Breast epithelium (tissue), 4 donors: ENCODE measurements at places on chromosomes 2 and 18. TPM values are rescaled to one million over a fixed set of nuclear protein-coding genes. Genes with fewer than 3 reads are reported as not detected.

DNA sequence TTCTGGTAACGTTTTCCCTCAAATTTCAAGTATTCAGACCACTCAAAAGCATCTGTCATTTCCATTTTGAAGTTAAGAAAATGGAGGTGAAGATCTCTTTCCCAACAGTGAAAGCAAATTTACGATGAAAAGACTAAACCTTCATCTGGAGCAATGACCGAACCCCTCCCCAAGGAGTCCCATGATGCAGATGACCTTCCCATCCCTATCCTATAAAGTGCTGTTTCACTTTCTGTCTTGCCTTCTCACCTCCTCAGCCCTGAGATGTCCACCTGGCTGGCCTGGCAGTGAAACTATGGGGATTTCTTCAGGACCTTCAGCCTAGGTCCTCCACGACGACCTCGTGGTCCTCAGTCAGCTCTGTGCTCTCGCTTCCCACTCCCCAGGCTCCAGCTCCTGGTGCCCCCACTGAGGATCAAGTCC, 925 bp upstream of the NPC1 start:
- H3K27me3 ChIP-seq: no peaks in the 10 kb centered on the region
- no peaks in the 10 kb centered on the region for H3K4me1 ChIP-seq
- H3K27ac ChIP-seq: peak overlapping the region; percentile 100
- H3K36me3 ChIP-seq: no peaks in the 10 kb centered on the region
- peak overlapping the region; percentile 91 for H3K4me3 ChIP-seq

DNA sequence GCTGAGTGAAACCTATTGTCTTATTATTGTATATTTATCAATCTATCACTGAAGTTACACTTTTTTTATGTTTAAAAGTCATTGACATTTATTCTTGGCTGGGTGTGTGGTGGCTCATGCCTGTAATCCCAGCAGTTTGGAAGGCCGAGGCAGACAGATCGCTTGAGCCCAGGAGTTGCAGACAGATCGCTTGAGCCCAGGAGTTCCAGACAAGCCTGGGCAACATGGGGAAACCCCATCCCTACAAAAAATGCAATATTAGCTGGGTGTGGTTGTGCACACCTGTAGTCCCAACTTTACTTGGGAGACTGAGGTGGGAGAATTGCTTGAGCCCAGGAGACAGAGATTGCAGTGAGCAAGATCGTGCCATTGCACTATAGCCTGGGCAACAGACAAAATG, 97.8 kb downstream of the EPC2 start:
- no peaks in the 10 kb centered on the region for H3K4me1 ChIP-seq
- no peak for DNase-seq
- H3K4me3 ChIP-seq: no peak overlapping the region
- H3K36me3 ChIP-seq: no peaks in the 10 kb centered on the region

GRCh38 chr18:4781873-4782272, 326.8 kb upstream of the DLGAP1 start:
- no peaks in the 10 kb centered on the region for H3K4me1 ChIP-seq
- no peak overlapping the region for H3K4me3 ChIP-seq
- DNase-seq: no peak
- H3K27ac ChIP-seq: no peak overlapping the region
- H3K36me3 ChIP-seq: no peaks in the 10 kb centered on the region

DNA sequence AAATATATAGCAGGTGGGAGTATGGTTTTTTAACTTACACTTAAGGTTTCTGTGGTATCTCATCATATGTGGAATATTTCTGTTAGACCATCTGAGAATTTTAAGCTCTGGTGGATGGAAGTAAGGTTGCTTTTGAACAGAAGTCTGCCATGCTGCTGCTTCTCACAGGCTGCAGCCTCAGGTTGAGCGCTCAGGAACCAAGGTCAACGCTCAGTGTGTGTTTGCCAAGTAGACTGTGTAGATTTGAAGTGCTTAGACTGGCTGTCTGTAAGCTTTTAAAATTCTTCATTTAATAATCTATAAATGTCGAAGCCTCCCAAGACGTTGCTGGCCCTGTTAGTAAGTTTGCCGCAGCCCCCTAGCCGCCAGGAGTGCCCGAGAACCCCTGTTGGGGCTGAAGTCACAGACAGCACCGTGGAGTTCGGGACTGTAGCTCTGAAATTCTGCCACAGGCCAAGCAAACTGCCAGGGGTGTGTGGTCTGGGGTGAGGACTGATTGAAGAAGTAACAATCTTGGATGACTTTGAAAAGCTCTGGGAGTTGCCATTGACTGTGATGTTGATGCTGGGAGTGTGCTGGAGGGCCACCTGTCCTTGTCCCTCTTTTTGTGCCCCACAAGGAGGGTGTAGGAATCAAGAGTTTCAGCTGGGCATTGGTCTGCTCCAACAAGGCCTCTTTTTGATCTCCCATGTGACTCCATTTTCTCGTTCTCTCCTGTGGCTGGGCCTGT, 26.9 kb downstream of the INPP4A start:
- no peak for DNase-seq
- H3K27ac ChIP-seq: no peak overlapping the region
- no peaks in the 10 kb centered on the region for H3K4me1 ChIP-seq
- H3K4me3 ChIP-seq: no peak overlapping the region

- no peaks in the 10 kb centered on the region for H3K27me3 ChIP-seq
- H3K4me1 ChIP-seq: no peaks in the 10 kb centered on the region
- H3K27ac ChIP-seq: no peak overlapping the region
Measured at GRCh38 chr2:29786361-29786760, 135.0 kb downstream of the ALK start.

DNA sequence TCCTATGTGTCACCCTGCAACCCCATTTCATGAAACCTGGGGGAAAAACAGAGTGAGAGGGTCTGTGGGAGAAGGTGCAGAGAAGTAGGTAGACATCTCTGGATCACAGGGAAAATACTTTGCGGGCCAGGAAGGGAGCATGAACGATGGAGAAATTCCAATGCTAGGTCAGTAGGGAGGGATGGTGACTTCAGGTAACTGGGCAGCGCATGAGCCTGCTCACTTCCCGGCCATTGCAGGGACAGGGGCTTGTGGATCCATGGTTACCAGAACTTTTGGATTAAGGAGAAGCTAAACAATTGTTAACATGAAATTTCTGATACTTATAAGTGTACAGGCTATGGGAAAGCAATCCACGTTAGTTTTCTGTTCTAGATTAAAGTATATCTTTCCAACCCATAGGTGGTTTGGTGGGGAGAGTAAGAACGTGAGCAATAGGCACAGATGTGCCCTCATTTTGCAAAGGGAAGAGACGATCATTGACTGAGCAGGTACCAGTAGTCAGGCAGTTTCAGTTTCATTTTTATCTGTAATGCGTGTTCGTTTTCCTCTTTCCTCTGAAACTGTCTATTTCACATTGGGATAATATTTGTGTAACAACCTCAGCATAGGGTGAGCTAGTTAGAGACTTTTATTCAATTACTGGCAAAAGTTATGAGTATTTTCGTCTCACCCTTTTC, 65.0 kb downstream of the NYAP2 start:
- H3K27ac ChIP-seq: no peak overlapping the region
- DNase-seq: no peak
- no peaks in the 10 kb centered on the region for H3K4me1 ChIP-seq
- H3K36me3 ChIP-seq: no peaks in the 10 kb centered on the region
- no peaks in the 10 kb centered on the region for H3K27me3 ChIP-seq
- H3K4me3 ChIP-seq: peak overlapping the region; percentile 22

DNA sequence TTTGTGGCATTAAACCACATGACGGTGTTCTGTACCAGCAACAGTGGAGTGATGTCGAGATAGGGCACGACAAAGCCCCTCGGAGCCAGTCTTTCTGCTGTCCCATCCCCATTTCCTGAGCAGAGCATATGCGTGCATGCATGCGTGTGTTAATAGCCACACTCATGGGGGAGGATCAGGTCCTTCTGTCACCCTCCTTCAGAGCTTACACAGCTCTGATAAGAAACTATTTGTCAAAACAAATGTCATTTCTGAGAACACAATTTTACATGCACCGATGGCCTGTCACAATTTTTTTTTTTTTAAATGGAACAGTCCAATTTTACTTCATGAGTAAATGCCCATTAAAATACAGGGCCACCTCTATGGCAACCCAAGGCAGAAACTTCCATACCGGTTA, 95.9 kb upstream of the ZBTB14 start:
- no peak overlapping the region for H3K27ac ChIP-seq
- H3K36me3 ChIP-seq: no peaks in the 10 kb centered on the region
- no peaks in the 10 kb centered on the region for H3K4me1 ChIP-seq
- H3K27me3 ChIP-seq: no peaks in the 10 kb centered on the region

GRCh38 chr2:160365716-160366367, 127.8 kb downstream of the RBMS1 start:
- H3K36me3 ChIP-seq: no peaks in the 10 kb centered on the region
- H3K27ac ChIP-seq: peak overlapping the region; percentile 41
- no peak overlapping the region for H3K4me3 ChIP-seq
- H3K4me1 ChIP-seq: no peaks in the 10 kb centered on the region
- H3K27me3 ChIP-seq: no peaks in the 10 kb centered on the region

DNA sequence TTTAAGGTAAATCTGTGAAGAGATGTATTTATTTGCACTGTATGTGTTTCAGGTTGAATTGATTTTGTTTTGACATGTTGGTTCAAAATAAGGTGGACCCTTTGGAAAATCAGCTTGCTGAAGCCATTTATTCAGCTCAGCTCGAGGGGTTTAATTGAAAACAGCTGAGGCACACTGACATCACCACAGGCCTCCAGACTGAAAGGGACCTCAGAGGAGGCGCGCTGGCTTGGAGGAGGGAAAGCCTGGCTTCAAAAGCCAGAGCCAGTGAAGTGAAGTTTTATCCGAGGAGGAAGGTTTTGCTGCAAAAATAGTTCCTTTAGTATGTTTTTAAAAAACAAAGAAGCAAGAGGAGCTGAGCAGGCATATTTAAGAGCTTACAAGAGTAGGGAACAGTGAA, 26.9 kb upstream of the DNMT3A start:
- H3K27ac ChIP-seq: no peak overlapping the region
- DNase-seq: no peak
- H3K36me3 ChIP-seq: no peaks in the 10 kb centered on the region
- H3K4me1 ChIP-seq: no peaks in the 10 kb centered on the region

DNA sequence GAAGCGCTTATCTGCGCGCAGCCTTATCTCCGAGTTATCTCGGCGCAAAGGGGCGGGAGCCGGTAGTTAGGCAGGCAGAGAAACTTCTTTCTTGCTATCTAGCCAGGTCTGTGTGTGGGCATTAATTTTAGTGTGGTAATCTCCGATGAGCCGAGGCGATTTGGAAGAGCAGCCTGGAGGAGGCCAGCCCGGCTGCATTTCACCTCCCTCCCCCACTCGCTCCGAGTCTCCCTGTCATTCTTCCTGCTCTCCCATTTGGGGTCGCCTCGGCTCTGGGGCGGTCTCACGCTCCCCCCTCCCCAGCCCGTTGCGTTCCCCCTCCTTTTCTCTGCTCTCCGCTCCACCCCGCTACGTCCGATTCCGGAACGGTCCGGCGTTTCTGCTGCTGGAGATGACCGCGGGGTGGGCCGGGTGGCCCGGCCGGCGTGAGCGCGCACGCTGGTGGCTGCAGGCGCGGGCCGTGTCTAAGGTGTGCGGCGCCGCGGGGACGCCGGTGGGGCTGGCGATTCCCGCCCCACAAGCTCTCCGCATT, 566 bp downstream of the GATA6 start:
- DNase-seq: no peak
- H3K27ac ChIP-seq: peak overlapping the region; percentile 85
- peaks cover 6% of the 10 kb centered on the region for H3K4me1 ChIP-seq

- H3K4me1 ChIP-seq: peaks cover 22% of the 10 kb centered on the region
- H3K27me3 ChIP-seq: no peaks in the 10 kb centered on the region
- no peak overlapping the region for H3K4me3 ChIP-seq
Measured at GRCh38 chr2:201404699-201405280, 46.5 kb downstream of the TRAK2 start.

- no peaks in the 10 kb centered on the region for H3K4me1 ChIP-seq
- DNase-seq: no peak
- H3K36me3 ChIP-seq: no peaks in the 10 kb centered on the region
- H3K4me3 ChIP-seq: no peak overlapping the region
- H3K27me3 ChIP-seq: no peaks in the 10 kb centered on the region
Measured at GRCh38 chr2:67453310-67453709, 56.2 kb downstream of the ETAA1 start.

DNA sequence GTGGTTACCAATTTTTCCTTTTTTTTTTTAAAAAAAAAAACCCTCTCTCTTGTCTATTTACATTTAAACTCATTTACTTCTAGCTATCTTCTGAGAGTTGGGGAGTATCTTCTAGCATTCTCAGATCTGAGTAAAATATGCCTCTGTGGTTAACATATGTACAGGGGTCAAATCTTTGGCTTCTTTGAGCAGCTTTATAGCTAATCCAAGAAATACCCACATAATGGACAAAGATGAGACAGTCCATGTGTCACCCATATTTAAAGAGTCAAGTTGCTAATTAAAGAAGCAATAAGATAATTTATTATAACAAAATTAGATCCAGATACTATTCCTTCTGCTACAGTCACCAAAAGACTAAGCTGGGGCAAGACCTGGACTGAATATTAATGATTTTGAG, 139.0 kb upstream of the HNRNPA3 start:
- DNase-seq: no peak
- no peaks in the 10 kb centered on the region for H3K36me3 ChIP-seq
- H3K27ac ChIP-seq: no peak overlapping the region
- no peak overlapping the region for H3K4me3 ChIP-seq
- H3K27me3 ChIP-seq: no peaks in the 10 kb centered on the region

DNA sequence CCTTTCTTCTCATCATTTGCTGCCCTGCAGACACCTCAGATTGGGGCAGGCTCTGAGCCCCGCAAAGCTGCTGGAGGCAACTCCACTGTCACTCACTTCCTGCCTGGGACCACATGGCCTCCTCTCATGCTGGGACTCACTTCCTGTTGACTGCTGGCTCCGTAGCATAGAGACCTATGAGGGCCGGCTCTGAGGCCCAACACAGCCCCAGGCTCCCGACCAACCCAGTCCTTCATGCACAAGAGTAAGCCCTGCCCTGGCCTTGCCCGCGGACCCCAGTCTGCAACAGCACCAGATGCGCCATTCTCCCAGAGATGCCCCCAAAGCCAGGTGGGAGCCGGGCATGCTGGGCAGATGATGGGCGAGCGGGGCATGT, 55.7 kb downstream of the DNMT3A start:
- H3K4me3 ChIP-seq: no peak overlapping the region
- no peaks in the 10 kb centered on the region for H3K27me3 ChIP-seq
- no peaks in the 10 kb centered on the region for H3K36me3 ChIP-seq
- DNase-seq: no peak
- H3K4me1 ChIP-seq: peaks cover 5% of the 10 kb centered on the region
- no peak overlapping the region for H3K27ac ChIP-seq

GRCh38 chr2:231568098-231568784, 24.4 kb upstream of the TEX44 start:
- no peak overlapping the region for H3K4me3 ChIP-seq
- H3K36me3 ChIP-seq: no peaks in the 10 kb centered on the region
- no peak overlapping the region for H3K27ac ChIP-seq
- DNase-seq: no peak

- no peaks in the 10 kb centered on the region for H3K36me3 ChIP-seq
- H3K27ac ChIP-seq: no peak overlapping the region
- peak; percentile 28 for DNase-seq
- H3K4me3 ChIP-seq: no peak overlapping the region
- H3K4me1 ChIP-seq: no peaks in the 10 kb centered on the region
Measured at GRCh38 chr2:74261204-74261864, 62.9 kb downstream of the MTHFD2 start.

- H3K27ac ChIP-seq: no peak overlapping the region
- H3K27me3 ChIP-seq: no peaks in the 10 kb centered on the region
- DNase-seq: no peak
- H3K36me3 ChIP-seq: no peaks in the 10 kb centered on the region
- peaks cover 10% of the 10 kb centered on the region for H3K4me1 ChIP-seq
- H3K4me3 ChIP-seq: no peak overlapping the region
Measured at GRCh38 chr2:45864121-45864520, 212.6 kb downstream of the PRKCE start.

CYP26B1 gene
- 3.8 TPM for total RNA-seq

GALR1 gene
- total RNA-seq: not detected

LINC00305 gene
- not detected for total RNA-seq

ASB18 gene
- total RNA-seq: not detected

PSME4 gene
- 75.1 TPM for total RNA-seq

SOX11 gene
- 0.33 TPM for total RNA-seq

TDRD15 gene
- 0.59 TPM for total RNA-seq
